NCI-H1092 treated with DMSO at 0.1 percent for 48 hours (cell line): ENCODE measurements at places on chromosomes 5 and 9.

DNA sequence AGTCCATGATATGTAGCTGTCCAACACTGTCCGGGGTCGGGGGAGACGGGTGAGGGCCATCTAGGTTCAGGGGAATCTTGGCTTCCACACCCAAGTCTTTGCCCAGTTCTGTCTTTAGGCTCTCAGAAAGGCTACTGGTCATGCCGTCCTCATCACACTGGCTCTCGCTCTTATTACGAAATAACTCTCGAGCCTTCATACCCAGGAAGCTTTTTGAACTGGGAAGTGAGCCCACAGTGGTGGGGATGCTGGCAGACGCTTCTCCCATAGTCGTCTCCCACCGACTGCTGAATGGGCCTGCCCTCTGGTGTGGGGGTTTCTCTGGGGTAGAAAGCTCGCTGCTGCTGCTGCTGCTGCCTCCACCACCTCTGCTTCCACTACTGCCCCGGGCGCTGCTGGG is 17.6 kb downstream of the SPACA9 start:
- DNase-seq = no peak

DNA sequence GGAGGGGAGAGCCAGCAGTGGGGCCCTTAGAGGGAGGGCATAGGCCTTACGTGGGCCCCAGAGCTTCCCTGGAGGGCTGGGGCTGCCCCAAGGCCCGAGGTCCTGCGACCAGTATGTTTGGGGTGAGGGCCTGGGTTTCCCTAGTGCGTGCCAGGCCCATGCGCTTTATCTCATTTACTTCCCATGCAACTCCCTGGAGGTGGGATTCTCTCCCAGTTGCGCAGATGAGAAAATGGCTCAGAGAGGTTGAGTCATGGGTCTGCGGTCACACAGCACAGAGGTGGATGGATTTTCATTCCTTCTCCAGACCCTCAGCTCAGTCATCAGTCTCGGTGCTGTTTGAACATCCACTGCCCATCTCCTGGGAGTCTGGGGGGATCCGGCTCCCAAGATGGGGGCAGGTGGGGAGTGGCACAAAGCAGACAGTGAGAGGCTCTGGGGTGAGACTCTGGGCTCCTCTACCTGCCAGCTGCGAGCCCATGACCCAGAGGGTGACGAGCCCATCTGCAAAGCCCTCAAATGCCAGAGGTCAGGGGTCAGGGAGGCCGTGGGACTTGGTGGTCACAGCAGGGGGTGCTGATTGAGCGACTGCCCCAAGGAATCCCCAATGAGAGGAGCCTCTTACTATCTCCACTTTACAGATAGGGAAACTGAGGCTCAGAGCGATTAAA is 171.2 kb downstream of the GAPVD1 start:
- DNase-seq = no peak

GRCh38 chr5:151897020-151897552 is 27.6 kb downstream of the GLRA1 start:
- DNase-seq = no peak

GRCh38 chr5:91315701-91316100 is 67.4 kb downstream of the ARRDC3 start:
- DNase-seq = no peak

GRCh38 chr5:102596951-102597350 is 98.2 kb upstream of the SLCO6A1 start:
- DNase-seq = no peak

DNA sequence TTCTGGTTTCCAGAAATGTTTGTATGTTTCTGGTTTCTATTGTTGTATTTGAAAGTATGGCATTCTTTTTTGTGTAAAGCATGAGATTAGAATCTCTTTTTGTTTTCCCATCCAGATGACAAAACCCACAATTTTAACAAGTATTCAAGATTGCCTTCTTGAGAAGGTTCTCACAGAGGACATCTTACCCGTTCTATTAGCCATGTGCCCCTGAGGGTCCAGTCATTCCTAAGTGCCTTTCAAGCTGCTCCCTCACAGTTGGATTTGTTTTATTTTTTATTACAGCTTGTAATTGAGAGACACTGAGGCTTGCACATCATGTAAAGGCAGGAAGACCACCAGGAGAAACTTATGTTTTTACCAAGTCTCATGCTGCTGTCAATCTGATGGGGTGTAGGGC is 19.3 kb upstream of the LOX start:
- no peak for DNase-seq
